ENCODE measurements at places on chromosomes 7 and 10.

DNA sequence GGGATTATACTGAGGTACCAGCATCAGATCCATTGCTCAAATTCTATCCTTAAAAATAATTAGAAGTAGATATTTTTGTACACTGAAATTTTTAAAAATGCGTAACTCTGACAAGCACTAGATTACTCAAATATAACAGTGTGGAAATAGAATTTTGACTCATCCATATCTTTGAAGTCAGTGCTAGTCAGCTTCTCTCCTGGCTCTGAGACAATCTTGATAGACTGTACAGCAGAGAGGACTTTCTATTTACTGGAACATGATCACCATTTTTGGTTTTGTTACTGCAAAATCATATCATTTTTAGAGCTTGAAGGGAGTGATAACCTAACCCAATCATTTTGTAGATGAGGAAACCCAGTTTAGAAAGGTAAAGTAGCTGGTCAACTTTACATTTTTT, 195.0 kb downstream of the MTERF1 start:
- no peak for DNase-seq

DNA sequence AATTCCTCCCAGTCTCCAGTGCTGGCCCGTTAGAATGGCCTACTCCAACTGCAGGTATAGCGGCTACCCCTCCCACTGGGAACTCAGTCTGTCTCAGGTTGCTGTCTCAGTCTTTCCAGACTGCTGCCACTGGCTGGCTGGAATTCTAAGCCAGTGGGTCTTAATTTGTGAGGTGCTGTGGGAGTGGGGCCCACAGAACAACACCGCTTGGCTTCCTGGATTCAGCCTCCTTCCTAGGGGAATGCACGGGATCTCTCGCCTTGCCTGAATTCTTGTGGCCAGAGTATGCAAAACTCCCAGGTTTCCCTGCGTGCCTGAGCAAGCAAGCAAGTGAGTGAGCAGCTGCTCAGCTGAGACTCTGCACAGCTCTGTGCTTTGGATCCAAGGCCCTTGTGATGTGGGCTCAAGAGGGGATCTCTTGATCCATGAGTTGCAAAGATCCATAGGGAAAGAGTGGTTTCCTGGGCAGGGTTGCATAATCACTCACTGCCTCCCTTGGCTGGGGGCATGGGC, 41.5 kb upstream of the GPR141 start:
- no peak for DNase-seq

DNA sequence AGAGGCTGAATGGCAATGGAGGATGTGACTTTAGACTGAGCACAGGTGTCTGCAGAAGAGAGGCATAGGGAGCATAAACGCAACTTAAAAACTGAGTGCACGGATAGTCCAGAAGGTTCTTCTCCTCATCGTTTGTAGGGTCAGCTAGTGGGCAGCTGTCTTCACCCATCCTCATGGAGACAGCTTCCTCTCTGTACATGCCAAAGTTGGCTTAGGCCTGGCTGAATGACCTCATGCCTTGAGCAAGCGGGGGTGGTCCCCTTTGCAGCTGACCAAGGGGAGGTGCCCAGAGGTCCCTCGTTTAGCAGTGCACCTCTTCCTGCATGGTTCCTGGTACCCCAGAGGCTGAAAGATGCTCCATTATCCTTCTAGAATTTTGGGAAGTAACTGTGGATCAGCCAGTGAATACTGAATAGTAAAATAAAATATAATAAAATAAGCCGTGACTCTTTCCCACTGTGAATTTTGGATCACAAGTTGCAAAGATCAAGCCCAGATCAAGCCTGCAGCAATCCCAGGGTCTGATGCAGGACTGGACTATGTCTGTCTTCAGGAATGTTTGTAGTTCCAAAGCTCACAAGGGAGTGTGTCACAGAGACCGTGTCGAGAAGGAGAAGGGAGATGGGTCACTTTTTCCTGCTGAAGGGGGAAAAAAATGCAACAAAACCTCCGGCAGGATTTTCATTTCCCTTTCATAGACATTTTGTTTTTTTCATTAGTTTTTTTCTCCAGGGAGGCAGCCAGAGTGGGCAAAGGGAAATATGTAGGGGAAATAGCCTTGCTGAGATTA, 295.3 kb upstream of the MKI67 start:
- no peak for DNase-seq

GRCh38 chr7:104960741-104961448, 53.1 kb upstream of the KMT2E start:
- DNase-seq: no peak

- no peak for DNase-seq
Observed at GRCh38 chr10:23405540-23405939, 33.3 kb upstream of the OTUD1 start.

GRCh38 chr10:35341521-35341920, 5.2 kb downstream of the CCNY start:
- peak; percentile 26 for DNase-seq

DNA sequence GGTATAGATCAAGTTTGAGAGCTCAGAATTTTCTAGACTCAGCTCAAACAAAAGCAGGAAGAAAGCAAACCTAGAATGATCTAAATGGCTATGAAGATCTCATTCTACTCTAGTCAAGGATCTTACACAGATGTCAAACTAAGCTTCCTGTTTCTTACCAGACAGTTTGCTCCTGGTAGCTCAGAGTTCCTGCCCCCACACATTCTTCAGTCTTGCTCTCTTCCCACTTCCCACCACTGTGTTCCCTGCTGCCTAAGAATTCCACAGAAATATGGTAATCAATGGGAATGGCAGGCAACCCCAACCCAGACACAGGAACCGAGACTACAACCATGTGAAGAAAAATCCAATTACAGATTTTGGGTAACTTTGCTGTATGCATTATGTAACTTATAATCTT, 133.4 kb upstream of the PTN start:
- no peak for DNase-seq

DNA sequence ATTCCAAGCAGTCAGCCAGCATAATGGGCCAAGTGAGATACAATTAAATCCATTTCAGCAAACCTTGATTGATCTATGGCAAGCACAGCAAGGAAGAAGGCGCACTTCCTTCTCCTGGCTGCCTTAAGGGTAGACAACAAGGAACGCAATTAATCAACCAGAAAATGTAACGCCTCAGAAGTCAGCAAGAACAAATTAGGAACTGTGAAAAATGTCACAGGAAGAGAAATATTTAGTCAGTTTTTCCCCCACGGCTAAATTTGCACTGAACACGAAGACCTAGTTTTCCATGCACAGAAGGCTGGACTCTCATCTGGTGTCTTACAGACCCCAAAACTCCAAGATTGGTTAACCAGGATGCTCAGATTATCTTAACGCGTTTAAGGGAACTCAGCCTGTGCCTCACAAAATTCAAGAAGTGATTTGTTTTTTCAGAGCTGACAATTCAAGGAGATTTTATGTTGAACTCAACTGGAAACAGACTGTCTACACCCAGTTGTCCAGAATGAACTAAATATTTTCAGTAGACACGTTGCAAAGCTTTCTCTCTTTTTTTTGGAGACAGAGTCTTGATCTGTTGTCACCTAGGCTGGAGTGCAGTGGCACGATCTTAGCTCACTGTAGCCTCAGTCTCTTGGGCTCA, 14.2 kb downstream of the SNX8 start:
- peak; percentile 74 for DNase-seq

DNA sequence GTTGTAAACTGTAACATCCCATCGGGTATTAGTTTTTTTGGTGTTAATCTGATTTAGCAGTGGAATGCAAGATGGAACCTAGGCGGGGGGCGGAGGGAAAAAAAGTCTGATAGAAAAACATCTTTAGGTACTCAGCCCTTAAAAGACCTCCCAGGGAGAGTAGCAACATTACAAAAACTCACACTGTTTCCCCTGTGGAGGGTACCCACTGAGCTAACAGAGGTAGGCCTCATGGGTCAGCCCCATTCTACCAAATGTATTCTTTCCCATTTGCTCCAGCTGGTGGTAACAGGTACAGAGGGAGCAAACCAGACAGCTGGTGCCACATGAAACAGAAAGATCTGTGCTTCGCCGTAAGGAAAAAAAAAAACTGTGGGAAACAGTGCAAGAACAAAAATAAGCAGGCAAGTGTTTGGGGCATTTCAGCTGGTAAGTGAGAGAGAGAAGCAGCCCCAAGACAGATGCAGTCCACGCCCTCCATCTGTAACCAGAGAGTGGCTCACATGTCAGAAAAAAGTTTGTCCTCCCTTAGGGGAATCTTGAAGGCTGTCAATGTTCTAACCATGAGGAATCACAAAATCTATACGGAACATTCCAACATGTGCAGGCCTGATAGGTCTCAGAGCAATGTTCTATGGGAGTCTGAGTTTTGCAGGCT, 65.3 kb downstream of the HOXA1 start:
- no peak for DNase-seq

- DNase-seq: peak; percentile 37
Observed at GRCh38 chr7:28207486-28208158, 27.0 kb upstream of the JAZF1 start.

DNA sequence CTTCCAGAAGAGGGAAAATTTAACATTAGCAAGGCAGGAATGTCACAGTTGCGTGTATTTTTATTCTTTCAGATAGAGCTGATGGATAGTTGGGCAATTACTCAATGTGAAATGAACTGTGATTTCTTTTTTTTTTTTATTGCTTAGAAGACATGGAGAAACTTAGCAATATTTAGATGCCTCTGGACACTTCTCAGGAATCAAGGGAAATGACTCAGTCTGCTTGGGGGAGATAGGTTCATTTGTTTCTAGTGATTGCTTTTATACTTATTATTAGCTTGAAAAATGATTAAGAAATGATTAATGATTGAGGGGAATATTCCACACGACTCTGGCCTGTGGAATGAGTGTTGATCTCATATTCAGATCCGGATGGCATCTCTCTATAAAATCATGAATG, 33.1 kb upstream of the TBX20 start:
- no peak for DNase-seq

GRCh38 chr10:77983384-77984341, 45.7 kb downstream of the POLR3A start:
- DNase-seq: no peak

GRCh38 chr10:100182281-100182680, 3.5 kb downstream of the ERLIN1 start:
- DNase-seq: no peak

DNA sequence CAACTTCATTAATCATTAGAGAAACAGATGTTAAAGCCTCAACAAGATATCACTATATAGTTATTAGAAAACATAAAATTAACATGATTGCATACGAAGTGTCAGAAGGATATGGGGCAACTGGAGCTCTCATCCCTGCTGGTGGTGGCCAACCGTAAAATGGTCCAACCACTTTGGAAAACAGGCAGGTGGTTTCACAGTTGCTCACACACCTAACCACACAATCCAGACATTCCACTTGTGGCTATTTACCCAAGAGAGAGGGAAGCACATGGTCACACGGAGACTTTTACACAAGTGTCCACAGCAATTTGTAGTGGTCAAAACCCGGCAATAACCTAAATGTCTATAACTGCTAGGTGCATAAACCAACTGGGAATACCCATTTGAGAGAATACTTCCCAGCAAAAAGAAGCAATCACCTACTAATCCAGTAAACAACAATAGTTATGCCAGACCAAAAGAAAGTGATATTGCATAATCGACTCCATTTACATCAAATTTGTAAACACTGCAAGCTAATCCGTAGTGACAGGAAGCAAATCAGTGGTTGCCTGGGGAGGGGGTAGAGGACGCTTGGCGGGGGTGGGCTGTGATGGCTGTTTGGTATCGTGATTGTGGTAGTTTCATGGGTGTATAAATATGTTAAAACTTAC, 91.8 kb downstream of the LARP4B start:
- no peak for DNase-seq
